Bronchial epithelial cell (primary cell): ENCODE measurements at places on chromosomes 12 and 14.
A peak's percentile ranks its signal among the peaks of the same experiment; 100 is the strongest.

DNA sequence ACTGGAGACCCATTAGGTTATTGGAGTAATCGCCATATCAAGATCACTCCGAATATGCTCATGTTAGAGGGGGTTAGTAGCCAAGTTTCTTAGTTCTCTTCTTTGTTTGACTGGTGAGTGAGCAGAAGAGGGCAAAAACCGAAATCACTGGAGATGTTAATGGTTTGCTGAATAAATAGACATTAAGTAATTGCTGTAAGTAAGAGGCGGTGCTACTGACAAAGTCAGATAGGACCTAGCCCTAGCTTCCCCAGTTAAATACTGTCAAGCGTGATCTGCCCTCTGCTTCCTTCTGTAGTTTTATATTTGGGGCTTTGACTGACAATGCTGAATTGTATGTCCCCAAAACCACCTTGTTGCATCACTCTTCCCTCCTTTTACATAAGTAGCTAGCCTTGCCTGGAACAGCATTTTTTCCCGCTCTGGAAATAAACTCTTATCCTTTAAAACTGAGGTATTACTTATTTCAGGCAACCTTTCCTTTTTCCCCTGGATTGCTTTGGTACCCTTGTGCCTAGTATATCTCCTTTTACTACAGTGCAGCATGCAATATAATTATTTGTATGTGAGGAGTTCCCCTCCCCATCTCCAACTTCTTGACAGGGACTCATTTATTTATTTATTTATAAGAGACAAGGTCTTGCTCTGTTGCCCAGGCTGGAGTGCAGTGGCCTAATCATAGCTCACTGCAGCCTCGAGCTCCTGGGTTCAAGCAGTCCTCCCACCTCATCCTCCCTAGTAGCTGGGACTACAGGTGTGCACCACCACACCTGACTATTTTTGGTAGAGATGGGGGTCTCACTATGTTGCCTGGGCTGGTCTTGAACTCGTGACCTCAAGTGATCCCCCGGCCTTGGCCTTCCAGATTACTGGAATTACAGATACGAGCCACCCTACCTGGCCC lies 1.4 kb downstream of the SNRPF start:
- no peak for DNase-seq

- DNase-seq = no peak
Observed at GRCh38 chr14:88245321-88245720, 77.7 kb downstream of the KCNK10 start.

- no peak for DNase-seq
Observed at GRCh38 chr12:62288328-62288727, 28.1 kb downstream of the USP15 start.

GRCh38 chr12:27820564-27820963 lies 40.5 kb upstream of the MANSC4 start:
- DNase-seq = no peak

- DNase-seq = peak; percentile 75
Observed at GRCh38 chr14:90820958-90821357, 4.7 kb upstream of the TTC7B start.

DNA sequence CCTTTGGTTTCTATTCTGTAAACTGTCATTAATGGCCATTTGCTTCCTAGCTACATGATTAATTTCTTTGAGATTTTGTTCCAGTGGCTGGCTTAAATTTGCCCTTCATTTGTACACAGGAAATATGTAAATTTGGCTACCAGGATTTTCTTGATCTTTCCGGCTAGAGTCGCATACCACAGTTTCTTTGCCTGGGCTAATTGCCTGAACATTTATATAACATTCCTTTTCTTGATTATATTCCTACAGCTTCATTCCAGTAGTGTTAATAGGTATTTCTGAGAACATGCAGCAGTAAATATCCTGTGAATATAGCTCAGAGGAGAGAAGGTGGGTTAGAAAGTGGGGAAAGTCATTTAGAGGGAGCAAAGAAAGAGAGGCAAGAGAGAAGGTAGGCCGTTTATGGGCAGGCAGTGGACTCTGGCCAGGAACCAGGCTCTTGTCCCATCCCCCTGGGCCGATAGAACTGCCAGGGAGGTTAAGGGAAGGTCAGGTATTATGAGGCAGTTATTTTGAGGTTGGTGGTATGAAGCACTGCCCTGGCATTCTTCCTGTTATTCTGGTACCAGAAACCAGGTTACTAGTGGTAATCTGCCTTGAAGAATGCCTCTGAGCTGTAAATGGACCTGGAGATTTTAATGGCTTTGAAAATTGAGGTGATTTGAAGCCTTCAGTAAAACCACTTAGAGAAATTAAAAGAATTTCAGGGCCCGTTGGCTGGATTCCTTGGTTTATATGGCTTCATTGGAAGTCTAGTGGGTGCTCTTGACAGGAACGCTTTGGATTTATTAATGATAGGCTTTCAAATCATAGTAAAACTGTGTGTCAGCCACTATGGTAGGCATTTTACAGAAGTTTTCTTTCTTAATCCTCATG lies 4.4 kb downstream of the RNF10 start:
- peak; percentile 55 for DNase-seq

GRCh38 chr12:14954269-14954668 lies 7.1 kb downstream of the ARHGDIB start:
- no peak for DNase-seq

GRCh38 chr12:3476403-3476802 lies 14.6 kb upstream of the PRMT8 start:
- no peak for DNase-seq

- no peak for DNase-seq
Observed at GRCh38 chr12:120115692-120116440, 687 bp downstream of the RAB35 start.
